ENCODE measurements at places on chromosomes 5 and 9. TPM values are rescaled to one million over a fixed set of nuclear protein-coding genes. Genes with fewer than 3 reads are reported as not detected.

- no peak overlapping the region for H3K4me3 ChIP-seq
- no peak overlapping the region for H3K27ac ChIP-seq
- DNase-seq = no peak
- no peaks in the 10 kb centered on the region for H3K36me3 ChIP-seq
Measured at GRCh38 chr9:133514460-133515239, 10.1 kb downstream of the MYMK start.

DNA sequence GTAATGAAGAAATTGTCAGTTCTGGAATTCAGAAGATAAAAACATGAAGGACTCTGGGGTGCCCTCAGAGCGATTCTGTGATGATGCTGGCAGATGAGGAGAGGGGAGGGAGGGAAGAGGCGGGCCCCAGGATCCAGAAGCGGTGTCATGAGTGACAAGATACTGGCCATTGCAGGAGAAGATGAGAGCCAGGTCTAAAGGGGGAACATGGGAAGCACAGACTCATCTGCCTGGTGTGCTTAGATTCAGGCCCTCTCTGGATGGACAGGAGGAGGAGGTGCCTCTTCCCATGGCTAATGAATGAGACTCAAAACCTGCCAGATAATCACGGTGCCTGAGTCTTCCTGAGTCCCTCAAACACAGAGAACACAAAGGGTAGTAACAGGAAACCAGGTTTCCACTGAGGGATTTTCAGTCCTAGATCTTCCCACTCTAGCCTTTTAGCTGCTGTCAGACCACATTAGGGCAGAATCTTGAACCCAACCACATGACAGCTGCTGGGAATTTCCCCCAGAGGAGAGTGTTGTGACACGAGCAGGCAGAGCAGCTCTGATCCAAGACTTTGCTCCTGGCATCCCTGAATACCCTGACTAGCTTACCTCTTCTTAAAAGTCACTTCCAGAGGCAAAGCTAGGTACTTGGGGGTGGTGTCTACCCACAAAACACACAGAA is 28.2 kb upstream of the HSPA9 start:
- H3K27me3 ChIP-seq = no peaks in the 10 kb centered on the region
- H3K4me3 ChIP-seq = no peak overlapping the region
- peak overlapping the region; percentile 28 for H3K27ac ChIP-seq
- H3K4me1 ChIP-seq = no peaks in the 10 kb centered on the region
- no peaks in the 10 kb centered on the region for H3K36me3 ChIP-seq
- no peak for DNase-seq

DNA sequence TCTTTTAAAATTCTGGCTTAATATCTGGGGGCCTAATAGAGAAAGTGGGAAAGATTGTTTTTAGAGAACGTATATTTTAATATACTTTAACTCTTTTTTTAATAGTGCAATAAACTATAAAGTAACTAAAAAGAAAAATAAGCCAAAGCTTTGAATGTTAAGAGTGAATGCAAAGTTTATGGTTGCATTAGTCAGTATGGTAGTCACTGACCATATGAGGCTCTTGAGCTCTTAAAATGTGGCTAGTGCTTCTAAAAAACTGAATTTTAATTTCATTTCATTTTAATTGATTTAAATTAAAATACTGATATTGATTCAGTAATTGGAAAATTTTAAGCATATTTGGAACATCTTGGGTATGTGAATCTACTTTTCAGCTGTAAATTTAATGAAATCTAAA is 310.7 kb downstream of the PJA2 start:
- no peaks in the 10 kb centered on the region for H3K27me3 ChIP-seq
- no peak overlapping the region for H3K4me3 ChIP-seq
- no peak for DNase-seq
- H3K4me1 ChIP-seq = no peaks in the 10 kb centered on the region

GRCh38 chr9:91966503-91966902 is 16.5 kb upstream of the ROR2 start:
- no peak overlapping the region for H3K4me3 ChIP-seq
- no peaks in the 10 kb centered on the region for H3K27me3 ChIP-seq
- DNase-seq = no peak
- H3K4me1 ChIP-seq = no peaks in the 10 kb centered on the region
- no peaks in the 10 kb centered on the region for H3K36me3 ChIP-seq
- H3K27ac ChIP-seq = no peak overlapping the region

- DNase-seq = no peak
- H3K27ac ChIP-seq = no peak overlapping the region
- no peaks in the 10 kb centered on the region for H3K27me3 ChIP-seq
Measured at GRCh38 chr5:10964806-10965205, 203.8 kb upstream of the DAP start.

DNA sequence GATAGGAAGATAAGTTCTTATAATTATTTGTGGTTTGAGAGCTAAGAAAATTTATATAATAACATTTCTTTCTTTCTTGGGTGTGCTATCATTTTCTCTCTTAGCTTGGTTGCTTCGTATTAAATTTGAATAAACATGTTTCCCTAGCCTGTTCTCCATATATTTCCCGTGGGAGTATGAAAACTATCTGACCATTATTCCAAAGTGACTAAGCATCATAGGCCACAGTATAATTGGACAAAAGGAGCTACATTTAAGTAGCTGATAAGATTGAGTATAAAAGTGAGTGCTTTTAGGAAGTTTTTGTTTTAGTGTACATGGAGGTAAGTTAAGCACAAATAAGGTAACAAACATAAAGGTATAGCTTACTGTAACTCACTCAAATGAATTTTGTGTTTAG is 8.4 kb upstream of the OSMR start:
- H3K27me3 ChIP-seq = no peaks in the 10 kb centered on the region
- no peaks in the 10 kb centered on the region for H3K36me3 ChIP-seq
- no peak overlapping the region for H3K27ac ChIP-seq
- no peaks in the 10 kb centered on the region for H3K4me1 ChIP-seq

- no peak for DNase-seq
- H3K27me3 ChIP-seq = no peaks in the 10 kb centered on the region
- peak overlapping the region; percentile 0 for H3K4me3 ChIP-seq
- H3K27ac ChIP-seq = peak overlapping the region; percentile 21
- H3K4me1 ChIP-seq = no peaks in the 10 kb centered on the region
Measured at GRCh38 chr5:91145333-91145620, 237.8 kb downstream of the ARRDC3 start.

DNA sequence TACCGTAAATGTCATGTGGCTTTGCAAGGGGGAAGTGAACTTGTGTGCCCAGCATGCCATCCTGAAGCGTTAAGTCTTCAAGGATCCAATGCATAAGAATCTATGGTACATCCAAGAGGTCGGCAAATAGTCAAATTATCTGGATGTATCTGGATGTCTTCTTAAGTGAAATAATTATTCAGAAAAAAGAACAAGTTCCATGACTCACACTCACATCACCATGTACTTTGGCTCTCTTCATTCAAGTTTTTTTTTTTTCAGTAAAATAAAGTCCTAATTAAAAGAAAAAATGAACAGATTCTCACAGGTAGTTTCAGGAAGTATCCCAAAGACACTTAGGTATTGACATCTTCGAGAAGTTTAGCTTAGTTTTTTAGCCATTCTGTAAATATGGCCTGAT is 62.7 kb upstream of the MEGF10 start:
- no peaks in the 10 kb centered on the region for H3K4me1 ChIP-seq
- no peak overlapping the region for H3K27ac ChIP-seq
- no peak for DNase-seq
- H3K36me3 ChIP-seq = no peaks in the 10 kb centered on the region

DNA sequence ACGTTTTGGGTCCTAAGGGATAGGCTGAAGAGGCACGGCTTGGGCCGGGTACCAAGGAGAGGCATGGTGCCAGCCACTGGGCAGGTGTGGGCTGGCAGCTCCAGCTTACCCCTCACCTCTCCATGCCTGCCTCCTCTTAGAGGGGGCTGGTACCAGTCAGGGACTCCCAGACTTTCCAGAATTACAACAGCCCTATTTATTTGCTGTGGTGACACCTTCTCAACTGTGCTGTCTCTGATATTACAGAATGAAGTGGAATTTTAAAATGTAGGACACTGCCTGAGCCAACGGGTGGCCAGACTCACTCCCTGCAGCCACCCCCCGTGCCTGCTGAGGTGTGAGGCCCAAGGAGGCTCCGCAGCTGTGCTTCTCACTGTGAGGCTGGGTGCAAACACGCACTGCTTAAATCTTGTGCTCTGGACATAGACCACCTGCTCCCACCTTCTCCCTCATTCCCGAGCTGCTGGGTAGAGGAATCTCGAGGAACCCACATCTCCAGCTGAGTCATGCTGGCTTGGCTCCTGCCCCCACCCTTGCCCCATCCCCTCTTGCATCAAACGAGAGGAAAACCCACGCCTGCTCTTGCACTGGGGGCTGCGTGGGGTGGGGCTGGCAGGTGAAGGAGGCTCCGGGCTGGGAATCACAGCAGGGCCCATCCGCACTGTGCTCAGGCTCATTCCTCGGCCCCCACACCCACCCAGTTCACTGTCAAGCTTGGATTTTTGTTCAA is 47.9 kb downstream of the PRRT1B start:
- DNase-seq = no peak
- no peaks in the 10 kb centered on the region for H3K27me3 ChIP-seq
- peaks cover 21% of the 10 kb centered on the region for H3K36me3 ChIP-seq

DNA sequence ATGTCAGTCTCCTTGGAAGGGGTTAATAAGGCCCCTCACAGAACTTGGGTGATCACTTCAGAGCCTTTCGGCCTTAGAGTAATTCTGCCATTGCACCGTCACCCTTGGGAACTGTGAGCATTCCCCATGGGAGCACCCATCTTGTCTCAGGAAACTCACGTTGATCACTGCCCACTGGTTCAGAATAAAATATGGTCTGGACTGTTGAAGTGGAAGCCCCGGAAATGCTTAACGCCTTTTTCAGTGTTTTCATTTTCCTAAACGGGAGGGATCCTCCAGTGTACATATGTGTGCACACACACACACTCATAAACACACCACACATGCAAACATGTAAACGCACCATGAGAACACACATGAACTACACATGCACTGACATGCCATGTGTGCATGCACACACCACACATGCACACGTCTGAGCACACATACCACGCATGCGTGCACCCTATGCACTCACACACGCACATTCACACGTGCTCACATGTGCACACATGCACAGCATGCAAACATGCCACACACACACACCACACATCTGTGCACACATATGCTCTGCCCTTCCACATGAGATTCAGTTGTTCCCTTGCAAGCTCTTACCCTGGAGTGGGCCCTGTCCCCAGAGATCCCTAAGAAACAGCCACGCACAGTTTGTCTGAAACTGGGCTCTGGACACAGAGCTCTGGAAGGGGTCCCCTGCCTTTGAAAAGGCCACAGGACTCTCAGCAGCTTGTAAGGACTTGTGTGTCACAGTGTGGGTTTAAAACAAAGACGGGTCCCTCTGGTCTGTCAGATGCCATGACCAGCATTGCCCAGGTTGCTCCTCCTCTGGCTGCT is 17.0 kb downstream of the MRPL36 start:
- no peaks in the 10 kb centered on the region for H3K27me3 ChIP-seq
- no peaks in the 10 kb centered on the region for H3K36me3 ChIP-seq
- H3K27ac ChIP-seq = no peak overlapping the region
- no peak for DNase-seq
- no peak overlapping the region for H3K4me3 ChIP-seq
- no peaks in the 10 kb centered on the region for H3K4me1 ChIP-seq

The ZFP37 gene
- 5.2 TPM for total RNA-seq

The THG1L gene
- total RNA-seq = 12.3 TPM

GRCh38 chr5:169934990-169935389 is 45.3 kb downstream of the INSYN2B start:
- no peak for DNase-seq
- H3K4me1 ChIP-seq = no peaks in the 10 kb centered on the region
- H3K36me3 ChIP-seq = no peaks in the 10 kb centered on the region

DNA sequence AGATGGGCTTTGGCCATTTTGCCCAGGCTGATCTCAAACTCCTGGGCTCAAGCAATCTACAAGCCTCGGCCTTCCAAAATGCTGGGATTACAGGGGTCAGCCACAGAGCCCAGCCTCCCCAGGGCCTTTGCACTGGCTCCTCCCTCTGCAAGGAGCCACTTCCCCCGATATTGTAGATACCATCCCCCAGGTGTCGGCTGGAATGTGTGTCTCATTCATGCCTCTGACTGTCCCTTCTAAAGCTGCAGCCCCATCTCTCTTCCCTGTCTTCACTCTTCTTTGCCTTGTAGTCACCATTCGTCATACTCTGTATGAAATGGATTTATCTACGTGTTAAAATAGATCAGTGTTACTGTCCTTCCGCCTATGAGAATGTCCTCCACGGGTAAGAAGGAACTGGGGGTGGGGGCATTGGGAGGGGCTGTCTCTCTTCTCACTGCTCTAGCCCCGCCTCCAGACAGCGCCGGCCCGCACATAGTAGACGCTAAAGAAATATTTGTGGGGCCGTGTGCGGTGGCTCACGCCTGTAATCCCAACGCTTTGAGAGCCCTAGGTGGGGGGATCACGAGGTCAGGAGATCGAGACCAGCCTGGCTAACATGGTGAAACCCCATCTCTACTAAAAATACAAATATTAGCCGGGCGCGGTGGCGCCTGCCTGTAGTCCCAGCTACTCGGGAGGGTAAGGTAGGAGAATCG is 68.5 kb downstream of the LMX1B start:
- H3K27ac ChIP-seq = no peak overlapping the region
- DNase-seq = no peak
- no peaks in the 10 kb centered on the region for H3K36me3 ChIP-seq
- H3K27me3 ChIP-seq = no peaks in the 10 kb centered on the region

The CDH6 gene
- 3.9 TPM for total RNA-seq

DNA sequence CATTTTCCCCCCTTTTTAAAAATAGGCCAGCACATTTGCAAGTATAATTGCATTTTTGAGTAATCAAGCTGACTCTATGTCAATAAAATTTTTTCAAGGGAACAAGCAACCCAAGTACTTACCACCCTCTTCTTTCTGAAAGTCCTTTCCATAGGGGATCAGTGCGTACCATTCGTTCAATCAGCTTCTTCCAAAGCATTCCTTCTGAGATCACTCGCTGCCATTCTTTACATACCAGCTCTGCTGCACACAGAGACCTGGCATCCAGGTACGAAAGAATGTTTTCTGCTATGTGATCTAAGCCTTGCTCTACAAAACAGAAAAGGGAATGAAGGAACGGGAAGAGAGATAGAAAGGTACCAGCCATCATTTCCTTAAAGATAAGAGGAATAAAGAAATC is 106.6 kb downstream of the FBXW11 start:
- no peak for DNase-seq
- no peaks in the 10 kb centered on the region for H3K27me3 ChIP-seq
- H3K27ac ChIP-seq = no peak overlapping the region
- H3K4me1 ChIP-seq = no peaks in the 10 kb centered on the region
- H3K4me3 ChIP-seq = no peak overlapping the region
- no peaks in the 10 kb centered on the region for H3K36me3 ChIP-seq

GRCh38 chr5:131386779-131387178 is 122.9 kb downstream of the CDC42SE2 start:
- H3K4me1 ChIP-seq = no peaks in the 10 kb centered on the region
- H3K27me3 ChIP-seq = no peaks in the 10 kb centered on the region
- no peak overlapping the region for H3K4me3 ChIP-seq
- peak overlapping the region; percentile 57 for H3K27ac ChIP-seq
